ENCODE measurements at places on chromosomes 5 and 9.

DNA sequence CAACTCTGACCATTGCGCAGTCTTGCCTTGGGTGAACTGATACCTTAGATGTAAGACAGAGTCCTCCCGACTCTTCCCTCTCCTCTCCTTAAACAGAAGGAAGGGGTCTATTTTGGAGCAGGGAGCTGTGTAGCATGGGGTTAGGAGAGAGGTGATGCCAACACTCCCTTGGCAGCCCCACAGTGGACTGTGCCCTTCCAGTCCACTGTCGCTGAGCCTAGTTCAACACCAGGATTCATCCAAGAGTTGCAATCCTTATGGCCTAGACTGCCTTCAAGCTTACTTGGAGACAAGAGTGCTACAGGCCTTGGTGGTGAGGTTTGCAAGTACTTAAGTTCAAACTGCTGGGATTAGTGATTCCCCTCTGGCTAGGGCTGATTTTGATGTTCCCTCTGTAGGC lies 51.4 kb downstream of the NDUFAF2 start:
- DNase-seq, result no peak

- no peak for DNase-seq
Measured at GRCh38 chr5:38680094-38680825, 123.8 kb upstream of the LIFR start.

GRCh38 chr5:64126202-64126741 lies 39.4 kb upstream of the RNF180 start:
- DNase-seq, result no peak

GRCh38 chr5:139958432-139959148 lies 84.5 kb downstream of the NRG2 start:
- no peak for DNase-seq

DNA sequence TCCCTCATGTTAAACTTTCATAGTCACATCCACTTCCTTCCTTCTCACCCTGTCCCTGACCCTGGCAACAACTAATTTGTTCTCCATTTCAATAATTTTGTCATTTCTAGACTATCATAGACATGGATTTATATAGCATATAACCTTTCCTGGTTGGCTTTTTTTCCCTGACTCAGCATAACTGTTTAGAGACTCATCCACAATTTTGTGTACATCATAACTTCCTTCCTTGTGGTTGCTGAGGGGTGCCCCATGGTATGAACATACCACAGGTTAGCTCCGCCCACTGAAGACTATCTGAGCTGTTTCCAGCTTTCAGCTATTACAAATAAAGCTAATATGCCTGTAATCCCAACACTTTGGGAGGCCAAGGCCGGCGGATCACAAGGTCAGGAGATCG lies 137.3 kb downstream of the PHF2 start:
- DNase-seq, result no peak

DNA sequence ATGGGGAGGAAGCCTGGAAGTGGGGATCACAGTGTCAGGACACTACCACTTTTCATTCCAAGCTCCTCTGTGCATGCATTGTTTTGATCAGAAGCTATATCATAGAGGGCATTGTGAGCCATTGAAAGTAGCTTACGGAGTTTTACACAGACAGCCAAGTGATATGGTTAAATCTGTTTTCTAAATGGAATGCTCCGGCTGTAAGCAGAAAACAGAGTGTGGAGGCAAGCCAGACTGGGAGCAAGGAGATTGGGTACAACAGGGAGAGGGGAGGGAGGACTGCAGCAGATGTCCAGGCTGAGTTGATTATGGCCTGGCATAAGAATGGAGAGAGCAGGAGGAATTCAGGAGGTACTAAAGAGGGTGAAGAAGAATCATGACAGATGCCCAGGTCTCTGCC lies 15.5 kb upstream of the SOWAHA start:
- no peak for DNase-seq

DNA sequence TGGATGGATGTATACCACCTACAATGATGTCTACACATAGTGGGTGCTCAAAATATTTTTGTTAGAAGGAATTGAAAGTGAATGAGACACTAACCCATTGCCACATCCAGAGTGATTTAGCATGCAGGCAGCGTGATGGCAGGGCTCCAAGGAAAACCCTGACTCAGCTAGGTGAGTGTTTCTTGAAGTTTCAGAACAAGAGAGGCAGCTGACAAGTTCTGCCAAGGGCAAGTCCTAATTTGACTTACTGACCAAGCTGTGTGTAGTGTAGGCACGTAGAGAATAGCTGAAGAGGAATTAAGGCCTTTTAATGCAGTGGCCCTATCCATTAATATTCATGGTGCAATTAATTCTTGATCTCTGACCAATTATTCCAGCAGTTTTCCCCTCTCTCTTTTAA lies 107.8 kb upstream of the ATP10B start:
- DNase-seq, result peak; percentile 0

DNA sequence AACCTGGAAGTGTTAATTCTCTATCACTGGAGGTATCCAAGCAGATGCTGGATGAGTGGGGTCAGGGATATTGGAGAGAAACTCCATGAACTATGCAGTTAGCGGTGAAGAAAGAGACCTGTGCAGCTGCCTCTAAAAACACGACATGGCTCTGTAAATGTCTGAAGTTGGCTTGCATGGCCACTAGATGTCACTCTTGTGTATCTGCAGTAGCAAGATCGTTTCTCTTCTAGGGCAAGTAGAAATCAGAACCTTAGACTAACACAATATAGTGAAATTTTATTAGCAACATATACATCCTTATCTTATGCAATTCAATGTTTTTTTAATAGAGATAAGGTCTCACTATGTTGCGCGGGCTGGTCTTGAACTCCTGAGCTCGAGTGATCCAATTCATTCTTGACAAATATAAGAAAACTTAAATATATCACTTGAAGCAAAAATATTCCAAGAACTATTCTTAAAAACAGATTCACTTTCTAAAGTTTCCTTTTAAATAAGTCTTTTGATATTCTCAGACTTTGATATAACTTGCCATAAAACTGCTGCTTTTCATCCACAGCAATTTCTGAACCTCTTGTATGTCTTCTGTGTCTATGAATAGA lies 2.9 kb downstream of the OR2S2 start:
- peak; percentile 82 for DNase-seq

GRCh38 chr5:107450531-107450930 lies 220.2 kb downstream of the EFNA5 start:
- no peak for DNase-seq

- DNase-seq, result no peak
Measured at GRCh38 chr5:172868924-172869591, 35.0 kb downstream of the ERGIC1 start.

- DNase-seq, result no peak
Measured at GRCh38 chr5:13331585-13331984, 612.9 kb downstream of the DNAH5 start.

- DNase-seq, result peak; percentile 52
Measured at GRCh38 chr9:112439825-112440224, 46.8 kb upstream of the KIAA1958 start.

- no peak for DNase-seq
Measured at GRCh38 chr9:93121316-93122241, 12.5 kb downstream of the NINJ1 start.

GRCh38 chr5:178381206-178381605 lies 148.6 kb upstream of the PHYKPL start:
- no peak for DNase-seq

- DNase-seq, result no peak
Measured at GRCh38 chr5:137609127-137609526, 110.0 kb upstream of the SPOCK1 start.

DNA sequence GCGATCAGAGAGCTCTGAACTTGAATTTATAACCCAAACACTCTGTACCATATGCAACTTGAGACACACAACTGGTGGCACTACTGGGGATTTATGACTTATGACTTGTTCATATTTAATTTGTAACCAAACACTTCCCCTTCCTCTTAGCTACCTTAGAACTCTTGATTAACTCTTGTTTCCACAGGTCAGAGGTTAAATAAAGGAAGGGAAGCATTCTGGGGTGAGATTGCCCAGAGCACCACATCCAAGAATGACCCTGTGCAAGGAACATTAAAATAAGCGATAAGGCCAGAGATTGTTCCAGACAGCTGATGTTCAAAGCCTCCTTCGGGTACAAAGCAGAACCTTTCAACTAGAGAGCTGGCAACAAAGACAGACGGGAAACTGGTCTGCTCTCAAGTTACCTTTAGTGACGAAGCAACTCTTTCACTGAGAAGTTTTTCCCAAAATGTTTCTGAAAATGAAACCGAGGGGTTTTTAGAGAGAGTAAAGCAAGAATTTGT lies 242.6 kb downstream of the DENND1A start:
- no peak for DNase-seq

DNA sequence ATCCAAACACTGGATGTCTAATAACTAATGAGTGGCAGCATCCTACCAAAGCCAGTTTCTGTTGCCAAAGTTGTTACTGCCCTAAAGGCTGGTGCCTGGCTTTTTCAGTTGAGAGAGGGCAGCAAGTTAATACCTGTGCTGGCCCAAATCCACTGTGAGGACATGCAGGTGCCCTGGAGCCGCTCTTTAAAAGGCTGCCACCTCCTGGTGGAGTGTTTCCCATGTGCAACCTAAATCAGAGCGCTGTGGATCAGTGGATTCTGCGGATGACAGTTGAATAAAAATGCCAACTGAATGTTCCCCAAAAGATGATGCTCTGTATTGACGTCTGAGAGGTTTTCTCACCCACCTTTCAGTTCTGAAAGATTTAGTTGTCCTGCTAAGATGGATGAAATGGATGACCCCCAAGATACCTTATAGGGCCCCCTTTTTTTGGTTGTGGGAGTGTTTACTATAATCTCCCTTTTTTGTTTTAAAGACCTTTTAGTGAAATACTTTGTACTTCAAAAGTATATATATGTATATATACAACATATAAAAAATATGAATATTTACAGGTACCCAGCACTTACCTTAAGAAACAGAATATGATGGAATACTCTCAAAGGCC lies 146.4 kb downstream of the EGFLAM start:
- DNase-seq, result peak; percentile 24

- DNase-seq, result no peak
Measured at GRCh38 chr5:2621631-2622030, 129.8 kb downstream of the IRX2 start.

- no peak for DNase-seq
Measured at GRCh38 chr5:10162468-10162867, 87.2 kb downstream of the ATPSCKMT start.

GRCh38 chr9:123348317-123348992 lies 7.5 kb upstream of the CRB2 start:
- no peak for DNase-seq

DNA sequence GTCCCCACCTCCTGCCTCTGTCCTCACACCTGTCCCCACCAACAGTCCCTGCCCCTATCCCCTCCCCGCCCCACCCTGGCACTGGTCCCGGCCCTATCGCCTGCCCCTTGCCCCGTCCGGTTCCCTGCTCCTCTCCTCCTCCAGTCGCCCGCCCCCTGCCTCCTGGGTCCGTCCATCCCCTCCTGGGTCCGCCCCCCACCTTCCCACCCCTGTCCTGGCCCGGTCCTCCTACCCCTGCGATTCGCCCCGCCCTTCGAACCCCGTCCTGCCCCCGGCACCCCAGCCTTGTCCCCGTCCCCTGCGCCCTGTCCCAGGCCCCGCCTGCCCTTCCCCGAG lies 372 bp downstream of the EDF1 start:
- no peak for DNase-seq

GRCh38 chr5:150642991-150643710 lies 2.7 kb downstream of the SYNPO start:
- DNase-seq, result no peak

- no peak for DNase-seq
Measured at GRCh38 chr5:101611039-101611438, 685.0 kb downstream of the SLCO4C1 start.

GRCh38 chr9:129990269-129991010 lies 52.5 kb downstream of the FNBP1 start:
- DNase-seq, result no peak

GRCh38 chr5:66151491-66151890 lies 7.4 kb downstream of the SREK1 start:
- DNase-seq, result no peak

DNA sequence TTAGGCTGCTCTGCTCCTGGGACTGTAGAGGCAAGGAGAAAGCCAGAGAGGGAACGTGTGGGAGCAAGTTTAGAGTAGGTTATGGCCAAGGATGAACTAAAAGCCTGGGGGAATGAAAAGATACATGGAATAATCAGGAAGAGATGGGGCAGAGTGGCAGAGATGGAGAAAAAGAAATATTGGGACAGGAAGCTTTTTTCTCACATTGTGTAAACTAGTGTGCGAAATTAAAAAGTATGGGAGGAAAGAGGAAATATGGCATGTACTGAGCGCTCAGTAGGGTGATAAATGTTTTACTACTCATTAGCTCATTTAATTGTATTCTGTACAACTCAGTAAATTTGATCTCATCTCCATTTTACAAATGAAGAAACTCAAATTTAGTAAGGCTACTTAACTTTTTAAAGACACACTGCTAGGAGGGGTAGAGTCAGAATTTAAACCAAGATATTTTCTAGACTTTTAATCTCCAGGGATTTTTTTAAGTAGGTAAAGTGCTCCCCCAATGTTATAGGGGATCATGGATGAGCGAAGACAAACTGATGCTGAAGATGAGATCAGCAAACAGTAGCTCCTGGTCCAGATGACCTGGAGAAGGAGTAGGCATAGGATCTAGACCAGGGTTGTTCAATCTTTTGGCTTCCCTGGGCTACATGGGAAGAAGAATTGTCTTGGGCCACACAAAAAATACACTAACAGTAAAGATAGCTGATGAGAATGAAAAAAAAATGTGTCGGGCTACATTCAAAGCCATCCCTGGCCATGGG lies 30.8 kb downstream of the ALDH1A1 start:
- no peak for DNase-seq

- peak; percentile 69 for DNase-seq
Measured at GRCh38 chr9:6758498-6759184, 868 bp downstream of the KDM4C start.

- DNase-seq, result no peak
Measured at GRCh38 chr5:34918025-34918424, 2.5 kb downstream of the BRIX1 start.

DNA sequence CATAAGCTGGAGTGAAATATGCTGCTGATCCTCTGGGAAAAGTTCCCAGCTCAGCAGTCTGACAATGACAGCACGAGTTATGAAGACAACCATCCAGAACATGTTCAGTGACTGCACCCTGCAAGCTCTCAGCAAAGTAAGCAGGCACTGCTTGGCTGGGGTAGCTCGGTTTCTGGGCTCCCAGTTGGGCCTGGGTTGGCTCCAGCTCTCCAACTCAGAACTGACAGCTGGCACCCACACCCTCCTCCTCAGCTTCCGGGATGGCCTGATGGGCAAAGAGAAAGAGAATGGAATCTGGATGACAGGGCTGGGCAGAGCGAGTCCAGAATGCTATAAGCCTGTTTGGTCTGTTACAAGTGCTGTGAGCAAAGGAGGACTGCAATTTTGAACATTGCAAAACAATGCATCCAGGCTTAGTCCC lies 185.0 kb downstream of the CSNK1G3 start:
- DNase-seq, result no peak

GRCh38 chr5:77170196-77170890 lies 40.1 kb upstream of the PDE8B start:
- DNase-seq, result no peak

GRCh38 chr5:135813758-135814157 lies 20.7 kb upstream of the SLC25A48 start:
- DNase-seq, result no peak

DNA sequence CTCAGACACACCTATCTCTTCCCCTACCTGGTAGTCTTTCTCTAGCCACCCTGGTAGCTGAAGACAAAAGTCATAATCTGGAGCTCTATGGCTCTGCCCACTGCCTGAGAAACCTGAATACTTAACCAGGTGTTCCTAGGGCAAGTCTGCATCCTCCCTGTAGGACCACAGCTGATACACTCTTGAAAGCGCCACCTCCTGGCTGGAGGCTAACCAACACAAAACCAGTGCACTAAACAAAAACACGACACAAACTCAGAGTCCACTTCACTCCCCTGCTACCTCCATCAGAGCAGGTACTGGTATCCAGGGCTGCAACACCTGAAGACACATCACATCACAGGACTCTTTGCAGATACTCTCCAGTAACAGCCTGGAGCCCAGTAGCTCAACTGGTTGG lies 84.6 kb upstream of the ANXA1 start:
- DNase-seq, result no peak
